ENCODE measurements at places on chromosomes 4 and X. TPM values are rescaled to one million over a fixed set of nuclear protein-coding genes. Genes with fewer than 3 reads are reported as not detected.

SRPX2 gene
- polyA plus RNA-seq = 26.4 TPM

- no peak for DNase-seq
These were observed 28.4 kb downstream of the NSG1 start for GRCh38 chr4:4415107-4415805.

NAA11 gene
- polyA plus RNA-seq = not detected

CXCL3 gene
- polyA plus RNA-seq = 0.95 TPM

DNA sequence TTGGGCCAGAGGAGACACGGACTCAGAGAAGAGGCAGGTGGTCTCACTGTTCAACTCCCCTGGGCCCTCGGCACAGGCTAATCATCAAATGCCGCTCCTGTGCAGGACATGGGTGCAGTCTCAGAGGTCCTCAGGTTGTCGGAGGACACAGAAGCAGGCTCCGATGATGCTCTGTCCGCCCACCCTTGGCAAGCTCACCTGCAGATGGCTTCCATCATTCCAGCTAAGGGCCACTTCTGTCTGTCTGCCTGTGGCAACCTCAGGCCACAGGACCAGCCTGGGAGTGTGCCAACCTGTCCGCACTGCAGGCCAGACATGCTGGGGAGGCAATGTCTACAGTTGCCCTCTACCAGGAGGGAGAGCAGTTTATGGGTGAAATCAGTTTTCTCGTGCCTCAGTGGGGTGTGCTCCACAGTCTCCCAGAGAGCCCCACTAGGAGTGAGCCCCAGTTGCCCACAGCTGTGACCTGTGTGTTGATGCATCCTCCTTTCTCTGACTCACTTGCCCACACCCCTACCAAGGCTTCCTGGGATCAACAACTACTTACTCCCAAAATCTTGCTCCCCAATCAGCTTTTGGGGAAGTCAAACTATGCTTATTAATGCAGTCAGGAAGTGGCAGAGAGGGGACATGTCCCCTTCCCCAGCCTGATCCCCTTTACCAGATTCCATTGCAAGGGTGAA is 55.9 kb downstream of the HTRA3 start:
- DNase-seq = no peak

RIPPLY1 gene
- not detected for polyA plus RNA-seq

PLS3 gene
- polyA plus RNA-seq = 74.4 TPM

DNA sequence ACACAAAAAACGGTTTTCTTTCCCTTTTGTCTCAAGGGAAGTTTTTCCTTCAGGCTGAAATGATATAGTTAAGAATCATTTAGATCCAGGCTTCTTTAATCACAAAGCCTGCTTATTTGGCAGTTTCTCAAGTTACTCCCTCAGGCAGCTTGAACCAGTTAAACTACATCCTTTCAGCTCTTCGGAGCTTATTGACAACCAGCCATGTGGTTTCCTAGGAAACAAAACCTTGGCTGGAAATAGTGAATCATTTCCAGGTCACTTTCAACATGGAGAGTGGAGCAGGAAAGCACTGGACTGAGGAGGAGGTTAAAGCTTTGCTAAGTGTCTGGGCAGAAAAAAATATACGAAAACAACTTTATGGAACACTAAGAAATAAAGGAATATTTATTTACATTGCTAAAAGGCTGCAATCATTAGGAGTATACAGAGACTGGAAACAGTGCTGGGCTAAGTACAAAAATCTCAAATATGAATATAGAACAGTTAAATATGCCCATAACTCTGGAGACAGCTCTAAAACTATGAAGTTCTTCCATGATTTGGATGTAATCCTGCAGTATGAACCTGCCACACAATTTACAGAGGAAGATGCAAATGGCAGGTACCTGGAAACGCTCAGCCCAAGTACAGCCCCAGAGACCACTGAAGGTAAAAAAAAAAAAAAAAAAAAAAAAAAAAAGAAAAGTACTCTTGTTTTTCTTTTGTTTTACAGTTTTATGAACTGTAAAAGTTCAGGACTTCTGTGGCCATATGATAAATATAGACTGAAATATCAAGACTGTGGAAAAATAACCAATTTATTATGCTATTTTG is 23.2 kb upstream of the AASDH start:
- DNase-seq = peak; percentile 96

DNA sequence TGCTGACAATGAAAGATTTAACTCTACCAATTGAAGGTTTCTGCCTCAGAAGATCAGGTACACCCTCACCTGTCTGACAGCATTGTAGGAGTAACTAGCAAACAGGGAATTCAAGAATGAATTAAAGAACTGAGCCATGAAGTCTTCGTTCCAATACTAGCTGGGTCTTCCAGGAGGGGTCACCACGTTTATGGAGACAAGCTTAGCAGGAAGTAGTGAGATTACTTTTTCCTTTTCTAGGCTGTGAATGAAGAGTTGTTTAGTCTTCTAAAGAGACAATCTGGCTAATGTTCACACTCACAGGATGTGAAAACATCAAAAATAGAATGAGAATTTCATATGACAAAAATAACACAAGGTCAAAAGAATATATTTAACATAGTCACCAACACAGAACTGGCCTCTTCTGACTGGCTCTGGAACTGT is 54.9 kb downstream of the REELD1 start:
- no peak for DNase-seq

DNA sequence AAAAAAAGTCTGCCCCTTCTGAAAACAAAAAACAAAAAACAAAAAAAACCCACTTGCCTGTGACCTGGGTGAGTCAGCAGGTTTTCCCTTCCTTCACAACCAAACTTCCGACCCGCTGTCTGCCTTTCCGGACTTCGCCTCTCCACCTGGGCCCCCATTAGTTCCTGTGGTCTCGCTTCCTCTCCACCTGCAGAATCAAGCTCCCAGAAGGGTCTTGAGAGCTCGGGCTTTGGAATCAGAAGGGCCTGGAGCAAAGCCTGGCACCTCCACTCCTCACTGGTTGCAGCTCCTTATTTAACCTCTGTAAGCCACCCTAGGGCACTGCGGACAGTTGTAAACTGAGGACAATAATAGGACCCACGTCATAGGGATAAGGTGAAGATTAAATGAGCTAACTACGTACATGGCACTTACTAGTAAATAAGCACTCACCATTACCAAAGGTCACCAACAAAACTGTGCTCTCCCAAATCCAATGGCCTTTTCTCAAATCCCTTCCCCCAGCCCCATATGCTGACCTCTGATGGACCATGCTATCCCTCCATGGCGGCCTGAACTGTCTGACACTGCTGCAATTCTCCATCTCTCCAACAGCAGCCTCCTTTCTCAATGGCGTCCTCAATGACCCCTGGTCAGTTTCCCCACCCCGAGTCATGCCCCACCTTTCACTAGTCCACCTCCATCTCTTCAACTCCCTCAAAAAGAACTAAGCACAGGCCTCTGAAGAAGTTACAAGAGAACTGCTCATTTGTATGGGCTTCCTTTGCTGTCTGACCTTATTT is 64.2 kb downstream of the IRF2 start:
- no peak for DNase-seq

RAB9A gene
- polyA plus RNA-seq = 27.9 TPM

GRCh38 chr4:99934891-99935290 is 11.5 kb downstream of the DNAJB14 start:
- DNase-seq = no peak
